NCI-H1930 (cell line): ENCODE measurements at places on chromosomes 16 and 17.

DNA sequence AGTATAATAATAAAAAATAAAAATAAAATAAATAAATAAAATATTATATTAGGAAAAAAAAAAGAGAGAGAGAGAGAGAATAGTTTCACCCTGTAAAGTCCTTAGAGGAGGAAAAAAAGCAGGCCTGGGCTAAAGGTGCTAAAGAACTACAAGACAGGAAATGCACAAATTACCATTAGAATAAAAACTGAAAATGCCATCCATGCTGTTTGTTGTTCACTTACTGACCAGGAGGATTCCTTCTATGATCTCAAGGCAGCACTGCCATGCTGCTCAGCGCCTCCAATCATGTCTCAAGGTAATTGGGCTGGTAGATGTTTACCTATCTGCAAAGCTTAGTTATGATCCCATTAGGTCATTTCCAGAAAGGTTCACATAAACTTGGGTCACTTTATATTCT lies 201.2 kb downstream of the GRIN2A start:
- DNase-seq = no peak

GRCh38 chr16:19776147-19776546 lies 58.1 kb downstream of the IQCK start:
- DNase-seq = no peak

- no peak for DNase-seq
Measured at GRCh38 chr16:86355951-86356350, 154.4 kb upstream of the FOXF1 start.

- DNase-seq = no peak
Measured at GRCh38 chr17:17067257-17067656, 25.0 kb downstream of the MPRIP start.

- DNase-seq = no peak
Measured at GRCh38 chr16:85181739-85182129, 69.5 kb upstream of the CIBAR2 start.

DNA sequence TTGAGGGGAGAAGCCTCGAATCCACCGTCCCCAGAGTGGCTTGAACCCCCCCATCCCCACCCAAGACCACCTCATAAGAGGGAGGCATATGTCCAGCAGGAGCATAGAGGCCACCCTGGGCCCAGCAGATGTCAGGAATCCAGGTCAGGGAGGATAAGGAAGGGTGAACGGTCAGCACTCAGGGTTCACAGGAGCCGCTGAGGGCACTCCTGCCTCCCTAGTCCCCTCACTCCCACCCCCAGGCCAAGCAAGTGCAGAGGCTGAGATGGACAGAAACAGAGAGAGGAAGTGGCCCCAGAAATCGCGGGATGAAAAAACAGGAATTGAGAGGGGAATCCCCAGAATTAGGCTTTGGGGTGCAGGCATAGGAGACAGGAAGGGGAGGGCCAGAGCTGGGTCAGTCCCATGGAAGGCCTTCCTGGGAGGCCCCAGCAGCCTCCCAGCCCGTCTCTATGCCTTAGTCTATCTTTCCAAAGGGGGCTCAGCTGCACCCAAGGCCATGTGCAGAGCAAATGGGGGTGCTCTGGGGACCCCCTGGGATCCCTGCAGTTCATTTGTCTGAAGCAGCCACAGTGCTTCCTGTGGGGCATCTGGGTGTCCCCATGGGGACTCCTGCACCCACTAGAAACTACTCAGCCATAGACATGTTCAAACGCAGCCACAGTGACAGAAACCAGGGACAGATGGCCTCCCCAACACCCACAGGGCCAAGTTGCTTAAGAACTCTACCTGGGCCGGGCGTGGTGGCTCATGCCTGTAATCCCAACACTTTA lies 1.7 kb downstream of the CMTM3 start:
- DNase-seq = no peak

DNA sequence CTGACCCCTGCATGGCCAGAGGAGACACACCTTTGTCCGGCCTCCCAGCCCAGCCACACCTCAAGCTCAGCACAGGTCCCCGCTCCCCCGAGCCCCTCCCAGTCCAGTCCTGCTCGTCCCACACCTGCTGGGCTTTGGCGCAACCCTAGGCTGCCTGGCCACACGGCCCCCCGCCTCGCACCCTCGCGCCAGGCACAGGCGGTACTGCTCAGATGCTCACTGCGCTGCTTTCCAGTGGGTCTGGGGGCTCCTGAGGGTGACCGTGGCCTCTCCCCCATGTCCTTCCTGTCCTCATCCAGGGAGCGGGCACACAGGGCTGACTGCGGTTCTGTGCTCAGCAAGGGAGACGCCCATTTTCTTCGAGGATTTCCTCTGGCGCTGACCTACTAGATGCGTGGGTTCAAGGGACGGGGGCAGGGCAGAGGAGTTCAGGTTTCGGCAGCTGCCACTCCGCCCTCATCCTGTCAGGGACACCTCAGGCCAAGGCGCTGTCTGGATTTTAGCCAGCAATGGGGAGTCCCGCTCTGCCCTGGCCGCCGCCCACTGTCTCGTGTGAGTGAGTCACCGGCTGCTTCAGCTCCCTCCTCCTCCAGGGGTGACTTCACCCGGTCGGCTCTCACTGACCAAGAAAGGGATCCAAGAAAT lies 118.0 kb upstream of the ZNF469 start:
- no peak for DNase-seq

DNA sequence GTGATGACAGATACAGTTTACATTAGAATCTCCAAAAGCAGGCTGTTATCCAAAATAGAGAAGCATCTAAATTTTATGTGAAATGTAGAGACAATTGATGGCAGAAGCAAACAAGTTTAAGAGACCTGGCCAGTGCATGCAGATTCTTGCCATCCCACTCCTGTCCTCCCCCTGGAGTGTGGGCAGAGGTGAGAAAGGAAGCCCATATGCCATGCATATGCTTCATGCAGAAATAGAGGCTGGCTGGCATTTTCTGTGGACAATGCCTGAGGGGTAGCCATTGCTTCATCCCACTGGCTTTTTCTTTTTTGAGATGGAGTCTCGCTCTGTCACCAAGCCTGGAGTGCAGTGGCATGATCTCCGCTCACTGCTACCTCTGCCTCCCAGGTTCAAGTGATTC lies 382.1 kb downstream of the RBFOX1 start:
- DNase-seq = no peak

DNA sequence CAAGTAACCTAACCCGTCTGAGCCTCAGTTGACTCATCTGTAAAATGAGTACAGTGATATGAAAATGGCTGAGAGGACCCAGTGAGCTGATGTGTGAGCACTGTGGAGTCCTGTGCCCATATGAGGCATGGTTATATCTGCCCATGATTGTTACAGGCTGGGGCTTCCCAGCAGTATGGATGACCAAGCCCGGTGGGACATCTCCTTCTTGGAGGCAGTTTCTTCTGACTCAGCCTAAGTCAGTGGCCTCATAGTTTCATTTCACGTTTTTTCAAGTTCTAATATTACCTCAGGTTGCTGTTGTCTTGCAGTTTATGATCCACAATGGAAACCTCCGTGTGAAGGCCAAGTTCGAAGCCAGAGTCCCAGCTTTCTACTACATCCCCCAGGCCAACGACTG lies 4.8 kb downstream of the ADAP2 start:
- no peak for DNase-seq

DNA sequence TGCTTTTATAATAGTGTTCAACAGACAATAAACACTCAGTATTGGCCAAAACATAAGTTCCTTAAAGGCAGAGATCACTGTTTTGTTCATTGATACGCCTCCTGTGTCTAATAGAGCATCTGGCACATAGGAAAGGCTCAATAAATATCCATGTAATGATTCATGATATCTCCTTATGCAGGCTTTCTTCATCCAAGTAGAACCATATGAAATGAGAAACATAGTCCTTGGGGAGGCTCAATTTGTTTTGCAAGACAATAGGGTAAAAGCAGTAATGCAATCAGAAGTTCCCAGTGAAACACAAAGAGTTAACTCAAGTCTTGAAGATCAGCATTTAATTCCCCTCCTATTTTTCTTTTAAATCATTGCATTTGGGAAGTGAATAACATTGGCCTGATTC lies 16.4 kb downstream of the CDH8 start:
- no peak for DNase-seq

DNA sequence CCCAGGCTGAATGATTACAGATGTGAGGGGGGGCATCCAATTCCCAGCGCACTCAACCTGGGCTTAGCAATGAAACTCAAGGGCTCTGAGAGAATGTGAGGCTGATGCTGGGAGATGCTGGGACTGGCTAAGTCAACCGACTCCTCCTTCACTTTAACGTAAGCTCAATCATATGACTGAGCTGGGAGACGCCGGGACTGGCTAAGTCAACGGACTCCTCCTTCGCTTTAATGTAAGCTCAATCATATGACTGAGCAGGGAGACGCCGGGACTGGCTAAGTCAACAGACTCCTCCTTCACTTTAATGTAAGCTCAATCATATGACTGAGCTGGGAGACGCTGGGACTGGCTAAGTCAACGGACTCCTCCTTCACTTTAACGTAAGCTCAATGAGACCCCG lies 179.4 kb downstream of the VPS53 start:
- DNase-seq = no peak

- no peak for DNase-seq
Measured at GRCh38 chr16:21984062-21984461, 16.9 kb downstream of the PDZD9 start.

GRCh38 chr17:32626379-32626791 lies 139.6 kb downstream of the CDK5R1 start:
- DNase-seq = peak; percentile 43

GRCh38 chr16:55257966-55258613 lies 65.9 kb upstream of the IRX6 start:
- no peak for DNase-seq

DNA sequence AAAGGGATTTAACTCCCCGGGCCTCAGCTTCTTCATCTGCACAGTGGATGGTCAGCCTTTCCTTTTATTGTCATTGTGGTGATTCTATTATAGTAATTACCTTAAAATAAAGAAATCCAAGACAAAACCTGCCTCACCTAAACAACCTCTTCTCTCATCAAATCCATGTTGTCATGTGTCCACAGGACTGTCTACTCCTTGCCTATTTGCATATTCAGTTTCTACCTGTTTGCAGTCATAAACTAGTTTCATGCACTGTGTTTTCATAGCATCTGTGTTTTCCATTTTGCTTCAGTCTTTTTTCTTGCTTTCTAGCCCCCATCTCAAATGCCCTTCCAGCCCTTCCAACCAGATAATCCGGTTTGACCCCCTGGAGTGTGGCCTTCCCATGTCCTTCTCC lies 44.3 kb upstream of the CPNE2 start:
- DNase-seq = no peak

DNA sequence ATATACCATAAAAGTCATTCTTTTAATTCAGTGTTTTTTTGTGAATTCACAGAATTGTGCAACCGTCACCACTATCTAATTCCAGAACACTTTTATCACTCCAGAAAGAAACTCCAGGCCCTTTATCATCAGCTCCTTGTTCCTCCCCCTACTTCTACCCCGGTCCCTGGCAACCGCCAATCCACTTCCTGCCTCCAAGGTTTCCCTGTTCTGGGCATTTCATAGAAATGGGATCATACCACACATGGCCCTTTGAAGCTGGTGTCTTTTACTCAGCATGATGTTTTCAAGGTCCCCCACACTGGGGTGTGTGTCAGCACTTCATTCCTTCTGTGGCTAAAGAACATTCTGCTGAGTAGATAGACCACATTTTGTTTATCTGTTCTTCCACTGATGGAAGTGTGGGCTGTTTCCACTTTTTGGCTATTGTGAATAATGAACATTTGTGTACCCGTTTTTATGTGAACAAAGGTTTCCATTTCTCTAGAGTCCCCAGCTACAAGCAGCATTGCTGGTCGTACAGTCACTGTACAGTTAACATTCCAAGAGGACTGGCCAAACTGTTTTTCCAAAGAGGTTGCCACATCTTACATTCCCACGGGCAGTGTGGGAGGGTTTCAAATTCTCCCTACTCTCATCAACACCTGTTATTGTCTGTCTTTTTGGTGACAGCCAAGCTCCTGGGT lies 75.8 kb upstream of the ZNF469 start:
- DNase-seq = no peak

- DNase-seq = no peak
Measured at GRCh38 chr17:13885953-13886889, 183.1 kb upstream of the COX10 start.

DNA sequence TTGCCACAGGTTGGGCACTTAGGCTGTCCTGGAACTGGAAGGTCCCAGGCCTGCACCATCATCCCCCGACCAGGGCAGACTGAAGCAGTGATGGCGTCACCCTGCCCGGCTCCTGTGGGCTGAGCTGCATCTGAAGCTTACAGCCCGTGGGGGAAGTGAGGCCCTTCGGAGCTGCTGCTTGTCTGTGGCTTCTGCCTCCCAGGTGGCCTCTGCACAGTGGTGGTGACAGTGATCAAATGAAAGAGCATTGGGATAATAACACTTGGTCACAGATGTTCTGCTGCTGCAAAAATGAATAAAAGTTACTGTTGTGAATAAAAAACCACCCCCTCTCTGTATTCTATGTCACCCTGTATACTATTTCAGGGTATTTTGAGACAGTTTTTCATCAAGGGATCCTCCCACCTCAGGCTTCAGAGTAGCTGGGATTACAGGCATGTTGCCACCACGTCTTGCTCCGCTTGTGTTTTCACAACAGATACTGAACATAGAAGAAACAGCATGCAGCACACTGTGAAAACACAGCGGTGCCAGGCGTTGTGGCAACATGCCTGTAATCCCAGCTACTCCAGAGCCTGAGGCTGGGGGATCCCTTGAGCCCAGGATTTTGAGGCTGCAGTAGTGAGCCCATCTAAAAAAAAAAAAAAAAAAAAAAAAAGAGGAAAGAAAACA lies 165.0 kb downstream of the LGALS9B start:
- DNase-seq = no peak

GRCh38 chr16:2429771-2430663 lies 770 bp downstream of the CCNF start:
- DNase-seq = no peak

- no peak for DNase-seq
Measured at GRCh38 chr16:9969580-9969979, 212.6 kb downstream of the GRIN2A start.

- DNase-seq = peak; percentile 41
Measured at GRCh38 chr17:38735161-38735997, 5.2 kb downstream of the CISD3 start.

DNA sequence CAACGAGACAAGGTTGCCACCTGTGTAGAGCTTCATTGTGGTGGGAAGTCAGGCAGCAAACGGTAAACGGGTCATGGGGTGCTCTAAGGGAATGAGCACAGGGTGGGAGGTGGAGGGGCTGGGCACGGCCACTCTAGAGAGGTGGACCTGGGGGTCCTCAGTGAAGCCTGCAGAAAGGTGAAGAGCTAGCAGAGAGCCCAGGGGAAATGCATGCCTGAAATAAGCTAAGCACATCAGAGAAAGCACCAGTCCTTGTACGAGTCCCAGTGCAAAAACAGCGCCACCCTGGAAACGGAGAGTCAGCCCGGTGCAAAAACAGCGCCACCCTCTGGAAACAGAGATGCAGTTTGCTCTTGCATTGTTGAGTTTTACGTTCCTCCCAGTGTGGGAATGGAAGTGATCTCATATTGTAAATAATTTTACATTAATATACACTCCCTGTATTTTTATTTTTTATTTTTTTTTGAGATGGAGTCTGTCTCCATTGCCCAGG lies 65.0 kb downstream of the TBC1D16 start:
- DNase-seq = peak; percentile 51

GRCh38 chr17:59764292-59764741 lies 56.9 kb downstream of the VMP1 start:
- DNase-seq = no peak

- no peak for DNase-seq
Measured at GRCh38 chr17:9072696-9073339, 51.5 kb downstream of the NTN1 start.
